OCI-LY7 (cell line): ENCODE measurements at places on chromosomes 4 and X. TPM values are rescaled to one million over a fixed set of nuclear protein-coding genes. Genes with fewer than 3 reads are reported as not detected.

DNA sequence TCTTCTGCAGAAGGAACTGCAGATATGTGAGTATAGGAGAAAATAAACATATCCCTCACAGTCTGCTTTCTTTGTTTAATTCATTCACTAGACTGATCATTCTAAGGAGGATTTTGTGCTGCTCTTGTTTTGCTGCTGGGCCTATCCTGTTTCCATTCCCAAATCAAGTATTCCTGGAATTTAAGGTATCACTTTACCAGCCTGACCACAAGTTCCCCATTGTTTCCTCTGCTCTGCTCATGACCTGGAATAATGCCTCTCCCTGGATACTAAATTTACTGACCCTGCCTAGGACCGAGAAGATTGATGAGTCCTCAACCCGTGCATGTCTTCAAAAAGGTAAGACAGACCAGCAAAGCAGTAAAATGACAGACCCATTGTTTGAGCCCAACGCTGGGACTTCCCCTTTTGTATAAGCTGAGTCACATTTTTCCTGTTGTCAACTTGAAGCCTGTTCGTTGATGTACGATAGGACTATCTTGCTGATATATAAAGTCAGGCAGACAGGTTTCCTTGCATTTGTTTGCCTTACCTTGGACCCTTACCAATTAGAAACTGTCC, 85.5 kb upstream of the TET2 start:
- DNase-seq, result peak; percentile 5

DNA sequence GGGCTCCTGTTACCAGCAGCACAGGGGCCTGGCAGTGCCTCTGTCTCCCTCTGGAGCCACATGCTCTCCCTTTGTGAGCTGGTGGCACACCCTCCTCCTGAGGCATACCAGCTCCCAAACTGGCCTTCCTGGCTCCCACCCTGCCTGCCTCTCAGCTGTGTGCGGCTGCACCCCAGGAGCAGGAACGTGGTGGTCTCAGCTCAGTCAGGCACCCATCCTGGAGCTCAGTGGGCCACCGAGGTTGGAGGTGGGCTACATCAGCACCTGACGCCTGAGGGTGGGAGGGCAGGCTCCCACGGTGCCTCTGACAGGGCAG, 85.9 kb upstream of the NKX1-1 start:
- DNase-seq, result no peak

Gene MAGEB2
- not detected in 2 replicates for total RNA-seq

GRCh38 chr4:82005158-82005557, 368.6 kb downstream of the HNRNPD start:
- no peak for DNase-seq

Gene TBX22
- not detected in 2 replicates for total RNA-seq
